Osteoblast (primary cell): ENCODE measurements at places on chromosomes 7 and 10. TPM values are rescaled to one million over a fixed set of nuclear protein-coding genes. Genes with fewer than 3 reads are reported as not detected.

KAZALD1 gene
- total RNA-seq = 26.4 and 30.1 TPM in 2 replicates

ASIC3 gene
- under 0.01 and 0.29 TPM in 2 replicates for total RNA-seq

PMPCB gene
- 79.6 and 83.4 TPM in 2 replicates for total RNA-seq

TACC2 gene
- 5.0 and 5.8 TPM in 2 replicates for total RNA-seq

STAG3 gene
- 0.59 and 1.4 TPM in 2 replicates for total RNA-seq

LRRC4 gene
- total RNA-seq = 0.29 and 0.72 TPM in 2 replicates

ASB10 gene
- not detected in 2 replicates for total RNA-seq

VAX1 gene
- total RNA-seq = not detected in 2 replicates

PLXNA4 gene
- total RNA-seq = 4.3 and 6.5 TPM in 2 replicates

SAMD9L gene
- total RNA-seq = 17.7 and 25.0 TPM in 2 replicates

ZNF777 gene
- 7.6 and 8.0 TPM in 2 replicates for total RNA-seq

SPDYE1 gene
- not detected in 2 replicates for total RNA-seq

ADRA2A gene
- 0.29 and 0.72 TPM in 2 replicates for total RNA-seq

STK17A gene
- total RNA-seq = 95.2 and 109 TPM in 2 replicates

SLC26A3 gene
- total RNA-seq = not detected in 2 replicates
